ENCODE measurements at places on chromosomes 4 and X.
A peak's percentile ranks its signal among the peaks of the same experiment; 100 is the strongest.

DNA sequence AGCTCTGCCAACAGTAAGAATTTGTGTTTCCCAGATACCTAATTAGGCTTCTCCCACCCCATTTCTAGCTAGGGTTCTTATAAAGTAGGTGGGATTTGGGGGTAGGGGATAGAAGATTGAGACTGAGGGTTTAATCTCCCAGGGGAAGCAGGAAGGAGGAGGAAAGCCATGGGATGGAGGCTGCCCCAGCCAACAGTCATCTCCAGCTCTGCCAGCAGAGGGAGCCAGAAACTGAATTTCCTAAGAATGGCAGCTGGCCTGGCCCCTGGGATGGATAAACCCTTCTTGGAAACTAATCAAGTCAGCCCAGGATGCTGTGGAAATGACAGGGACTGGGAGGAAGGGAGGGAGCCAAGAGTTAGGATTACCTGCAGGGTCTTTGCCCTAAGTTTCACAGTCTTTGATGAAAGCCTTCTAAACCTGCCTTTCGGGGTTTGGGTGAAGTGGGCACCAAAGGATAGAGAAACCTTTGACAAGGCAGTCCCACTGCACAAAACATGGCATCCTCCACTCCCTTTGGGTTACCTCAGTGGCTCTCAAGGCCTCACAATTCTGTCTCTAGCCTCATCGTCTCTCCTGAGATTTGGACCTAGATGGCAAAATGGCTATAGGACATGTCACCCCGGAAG, 6.7 kb upstream of the ERCC6L start:
- DNase-seq = peak; percentile 16

DNA sequence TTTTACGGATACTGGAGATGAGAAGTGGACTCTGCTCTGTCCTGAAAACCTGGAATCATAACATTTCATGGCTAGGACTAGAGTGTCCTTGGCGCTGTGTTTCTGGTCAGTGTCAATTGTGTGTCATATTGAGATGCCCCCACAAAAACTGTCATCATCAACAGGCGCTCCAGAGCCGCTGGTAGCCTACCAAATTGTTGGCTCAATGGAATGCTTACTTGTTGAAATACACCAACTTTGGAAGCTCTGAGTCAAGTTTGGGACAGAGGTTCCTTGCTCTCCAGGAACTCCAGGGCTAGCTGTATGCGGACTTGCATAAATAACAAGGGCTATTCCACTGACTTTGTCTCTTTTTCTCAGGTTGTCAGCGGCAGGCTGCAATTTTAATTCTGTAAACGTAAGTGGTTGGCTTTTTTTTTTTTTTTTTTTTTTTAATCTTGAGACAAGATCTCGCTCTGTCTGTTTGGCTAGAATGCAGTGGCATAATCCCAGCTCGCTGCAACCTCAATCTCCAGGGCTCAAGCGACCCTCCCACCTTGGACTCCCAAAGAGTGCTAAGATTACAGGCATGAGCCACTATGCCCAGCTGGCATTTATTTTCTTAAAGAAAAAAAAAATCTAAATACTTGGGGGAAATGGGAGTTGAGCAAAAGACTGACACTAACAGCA, 871 bp upstream of the HPGD start:
- no peak for DNase-seq

DNA sequence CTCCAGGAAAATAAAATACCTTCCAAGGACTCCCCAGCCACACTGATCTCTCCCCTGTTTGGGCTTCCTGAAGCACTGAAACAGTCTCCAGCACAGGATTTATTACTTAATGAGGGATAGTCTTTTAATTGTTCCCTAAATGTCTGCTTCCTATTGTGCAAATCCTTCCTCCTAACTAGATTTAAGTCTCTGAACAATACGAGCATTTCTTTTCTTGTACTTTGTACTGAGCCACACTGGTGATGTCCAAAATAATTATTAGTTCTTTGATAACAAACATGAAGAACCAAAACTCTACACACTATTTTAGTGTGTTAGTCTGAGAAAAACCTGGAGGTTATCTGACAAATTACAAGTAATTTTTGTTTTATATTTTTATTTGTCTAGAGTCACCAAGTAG, 5.1 kb downstream of the ADGRA3 start:
- no peak for DNase-seq

- no peak for DNase-seq
These were observed 31.5 kb upstream of the IL21 start for GRCh38 chr4:122652379-122652778.

GRCh38 chrX:1466232-1466661, 13.5 kb upstream of the ASMTL start:
- DNase-seq = no peak

DNA sequence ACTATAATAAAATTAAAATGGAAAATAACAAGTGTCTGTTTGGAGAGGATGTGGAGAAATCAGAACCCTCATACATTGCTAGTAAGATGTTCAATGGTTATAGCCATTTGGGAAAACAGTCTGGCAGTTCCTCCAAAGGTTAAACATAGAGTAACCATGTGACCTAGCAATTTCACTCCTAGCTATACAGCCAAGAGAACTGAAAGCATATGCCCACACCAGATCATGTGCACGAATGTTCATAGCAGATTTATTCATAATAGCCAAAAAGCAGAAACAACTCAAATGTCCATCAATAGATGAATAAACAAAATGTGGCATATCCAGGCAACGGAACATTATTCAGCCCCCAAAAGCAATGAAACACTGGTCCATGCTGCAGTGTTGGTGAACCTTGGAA, 9.4 kb upstream of the CCNQ start:
- no peak for DNase-seq

GRCh38 chr4:109733728-109734127, 3.9 kb upstream of the PLA2G12A start:
- DNase-seq = no peak

GRCh38 chr4:22969287-22969896, 276.7 kb downstream of the GBA3 start:
- no peak for DNase-seq

GRCh38 chr4:11153171-11153750, 275.4 kb downstream of the HS3ST1 start:
- no peak for DNase-seq

DNA sequence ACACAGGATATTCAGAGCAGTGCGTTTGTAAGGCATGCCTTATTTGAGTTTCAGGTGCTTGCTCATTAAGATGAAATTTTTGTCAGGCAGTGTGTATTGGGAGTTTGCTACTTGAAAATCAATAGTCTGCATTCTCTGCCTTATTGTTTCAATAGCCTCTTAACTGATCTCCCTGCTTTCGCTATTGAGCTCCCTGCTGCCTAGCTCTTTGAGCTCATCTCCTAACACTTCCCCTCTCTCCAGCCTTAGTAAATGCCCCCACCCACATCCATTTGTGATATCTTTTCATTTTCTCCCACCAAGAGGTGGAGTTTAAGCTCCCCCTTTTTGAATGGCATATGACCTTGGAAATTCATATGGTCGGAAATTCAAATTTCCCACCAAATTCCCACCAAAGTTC, 256.6 kb downstream of the IL1RAPL1 start:
- DNase-seq = no peak

GRCh38 chr4:77072195-77072753, 3.5 kb downstream of the CCNI start:
- no peak for DNase-seq

DNA sequence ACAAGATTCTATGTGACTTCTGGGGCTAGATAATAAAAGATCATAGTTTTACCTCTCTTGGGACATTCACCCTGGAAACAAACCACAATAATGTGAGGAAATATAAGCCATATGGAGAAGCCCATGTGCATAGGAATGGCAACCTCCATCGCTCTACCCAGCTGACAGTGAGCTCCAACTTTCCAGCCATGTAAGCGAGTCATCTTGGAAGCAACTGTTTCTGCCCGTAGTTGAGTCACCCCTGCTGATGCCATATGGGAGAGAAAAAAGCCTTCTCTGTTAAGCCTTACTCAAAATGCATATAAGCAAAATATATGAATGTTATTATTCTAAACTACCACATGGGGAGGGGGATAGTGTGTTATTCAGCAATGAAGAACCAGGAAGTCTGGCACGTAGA, 31.4 kb upstream of the RELL1 start:
- DNase-seq = no peak

DNA sequence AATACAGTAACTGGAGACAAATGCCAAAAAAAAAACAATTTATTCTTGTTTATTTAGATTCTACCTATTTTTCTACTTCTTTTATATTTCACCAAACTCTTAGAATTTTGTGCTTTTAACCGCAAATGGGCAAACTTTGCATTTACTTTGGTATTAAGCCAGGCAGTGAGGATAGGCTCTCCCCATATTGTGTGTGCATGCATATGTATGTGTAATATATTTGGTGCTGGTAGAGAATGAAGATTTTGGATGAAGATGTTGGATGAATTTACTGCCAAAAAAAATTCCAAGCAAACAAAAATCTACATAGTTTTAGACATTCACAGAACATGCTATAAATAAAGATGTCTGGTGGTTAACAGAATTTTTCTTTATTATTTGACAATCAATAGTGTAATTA, 30.3 kb downstream of the GALNTL6 start:
- no peak for DNase-seq

DNA sequence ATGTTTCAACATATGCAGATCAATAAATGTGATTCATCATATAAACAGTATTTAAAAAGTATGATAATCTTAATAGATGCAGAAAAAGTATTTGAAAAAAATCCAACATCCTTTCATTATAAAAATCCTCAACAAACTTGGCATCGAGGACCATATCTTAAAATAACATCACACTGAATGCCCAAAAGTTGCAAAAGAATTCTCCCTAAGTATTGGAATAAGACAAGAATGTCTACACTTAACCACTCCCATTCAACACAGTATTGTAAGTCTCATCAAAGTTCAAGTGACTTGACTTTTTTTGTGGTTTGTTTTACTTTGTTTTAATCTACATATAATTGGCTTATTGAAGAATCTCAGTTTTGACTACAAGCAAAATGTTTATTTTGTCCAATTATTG, 779.0 kb upstream of the SLIT2 start:
- no peak for DNase-seq

DNA sequence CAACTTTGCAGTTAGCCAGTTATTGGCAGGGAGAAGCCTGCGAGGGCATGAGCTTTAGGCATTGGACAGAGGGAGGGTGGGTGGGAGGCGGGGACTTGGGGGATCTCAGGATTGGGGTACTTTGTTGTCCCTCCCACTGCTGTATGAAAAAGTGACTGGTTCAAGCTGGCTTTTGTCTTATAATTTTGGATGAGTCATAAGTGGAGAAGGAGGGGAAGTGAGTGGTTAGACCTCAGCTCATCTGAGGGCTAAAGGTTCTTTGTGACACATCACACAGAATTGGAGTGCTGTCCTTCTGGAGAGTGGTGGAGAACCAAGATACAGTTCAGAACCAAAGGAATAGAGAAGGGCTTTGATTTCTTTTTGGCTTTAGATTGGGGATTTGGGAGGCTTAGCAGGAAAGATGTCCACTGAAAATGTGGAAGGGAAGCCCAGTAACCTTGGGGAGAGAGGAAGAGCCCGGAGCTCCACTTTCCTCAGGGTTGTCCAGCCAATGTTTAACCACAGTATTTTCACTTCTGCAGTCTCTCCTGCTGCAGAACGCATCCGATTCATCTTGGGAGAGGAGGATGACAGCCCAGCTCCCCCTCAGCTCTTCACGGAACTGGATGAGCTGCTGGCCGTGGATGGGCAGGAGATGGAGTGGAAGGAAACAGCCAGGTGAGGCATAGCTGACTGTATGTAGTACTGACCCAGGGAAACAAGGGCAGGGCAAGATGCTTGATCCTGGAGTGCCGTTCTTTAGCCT, at the start of gene SLC4A4:
Gene SLC4A4, plus strand, starts transcription at position 175 of the 748 bp plus-strand sequence.
- no peak for DNase-seq

DNA sequence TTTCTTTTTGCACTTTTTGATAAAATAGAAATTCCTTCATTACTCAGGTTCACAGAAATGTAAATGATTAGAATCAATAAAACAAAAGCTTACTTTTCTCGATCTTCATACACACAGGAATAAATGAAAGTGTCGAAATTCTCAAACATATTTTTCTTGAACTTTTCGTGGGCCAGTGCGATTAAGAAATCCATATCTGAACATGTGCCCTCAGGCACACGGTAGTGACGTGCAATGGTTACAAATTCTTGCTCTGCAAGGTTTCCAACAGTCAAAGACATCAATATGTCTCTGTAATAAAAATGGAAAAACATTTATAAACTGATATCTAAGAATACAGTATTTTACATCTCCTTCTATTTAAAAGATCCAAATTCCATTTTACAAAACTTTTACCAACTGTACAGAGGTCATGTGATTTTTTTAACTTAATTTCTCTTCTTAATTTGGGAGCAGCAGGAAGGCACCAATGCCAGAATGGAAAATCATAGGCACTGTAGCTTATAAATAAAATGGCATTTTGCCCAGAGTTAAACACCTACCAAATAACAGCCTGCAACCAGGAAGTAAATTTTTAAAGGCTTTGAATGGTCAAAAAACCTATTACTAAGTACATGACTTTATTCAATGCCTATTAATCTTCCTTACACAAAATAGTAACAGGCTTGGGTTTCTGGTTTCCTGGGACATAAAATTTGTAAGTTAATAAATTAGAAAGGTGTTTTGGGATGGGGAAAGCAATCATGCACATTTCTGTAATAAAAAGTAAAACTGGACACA, 165.0 kb downstream of the EFHC2 start:
- no peak for DNase-seq

DNA sequence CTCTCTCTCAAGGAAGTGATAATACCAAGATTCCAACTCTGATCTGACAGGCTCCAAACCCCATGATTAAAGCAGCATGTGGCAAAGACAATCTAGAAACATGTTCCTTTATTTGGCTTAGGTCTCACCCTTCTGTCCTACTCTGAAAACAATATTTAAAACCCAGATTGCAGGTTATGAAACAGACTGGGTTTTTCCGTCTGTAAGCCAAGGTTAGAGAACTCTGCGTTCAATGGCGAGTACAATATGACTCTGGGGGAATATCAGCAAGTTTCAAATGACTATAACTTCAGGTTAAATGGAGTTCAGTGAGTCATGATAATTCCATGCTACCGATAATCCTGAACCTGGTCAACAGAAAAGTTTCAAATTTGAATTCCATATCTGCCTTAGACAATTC, 50.8 kb downstream of the ANAPC10 start:
- no peak for DNase-seq

- no peak for DNase-seq
These were observed 4.0 kb upstream of the TMEM156 start for GRCh38 chr4:39036172-39036571.

Measured in activated CD4-positive, CD25-positive, alpha-beta regulatory T cell (primary cell).